ENCODE measurements at places on chromosomes 13 and 19. TPM values are rescaled to one million over a fixed set of nuclear protein-coding genes. Genes with fewer than 3 reads are reported as not detected.
A peak's percentile ranks its signal among the peaks of the same experiment; 100 is the strongest.

DNA sequence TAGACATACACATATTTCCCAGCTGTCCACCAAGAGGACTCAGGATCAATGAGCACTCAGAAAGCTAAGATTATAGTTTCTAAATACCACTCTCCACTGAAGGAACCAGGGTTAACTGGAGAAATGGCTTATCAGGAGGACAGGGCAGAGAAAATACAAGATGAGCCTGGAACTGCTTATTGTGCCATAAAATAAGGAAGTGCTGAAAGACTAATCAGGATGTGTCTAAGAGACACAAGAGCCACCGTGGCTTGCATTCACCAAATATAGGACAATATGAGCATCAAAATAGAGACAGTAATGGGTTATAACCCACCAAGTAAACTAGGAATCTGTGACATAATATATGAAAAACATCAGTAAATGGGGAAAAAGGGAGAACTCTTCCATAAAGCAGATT, 32.8 kb downstream of the KLF12 start:
- H3K27ac ChIP-seq = no peak overlapping the region
- DNase-seq = no peak
- H3K4me1 ChIP-seq = peaks cover 4% of the 10 kb centered on the region
- H3K36me3 ChIP-seq = no peaks in the 10 kb centered on the region
- H3K4me3 ChIP-seq = no peak overlapping the region
- no peaks in the 10 kb centered on the region for H3K27me3 ChIP-seq

- H3K27me3 ChIP-seq = no peaks in the 10 kb centered on the region
- no peak for DNase-seq
- no peak overlapping the region for H3K27ac ChIP-seq
- no peak overlapping the region for H3K4me3 ChIP-seq
Observed at GRCh38 chr13:77952737-77953136, 34.1 kb upstream of the EDNRB start.

- H3K27ac ChIP-seq = no peak overlapping the region
- no peaks in the 10 kb centered on the region for H3K27me3 ChIP-seq
- H3K36me3 ChIP-seq = peaks cover 12% of the 10 kb centered on the region
- no peak for DNase-seq
Observed at GRCh38 chr19:47186446-47187334, 44.3 kb downstream of the BBC3 start.

- no peak overlapping the region for H3K4me3 ChIP-seq
- no peak for DNase-seq
- no peak overlapping the region for H3K27ac ChIP-seq
- H3K36me3 ChIP-seq = no peaks in the 10 kb centered on the region
Observed at GRCh38 chr13:102289606-102290005, 112.2 kb downstream of the FGF14 start.

DNA sequence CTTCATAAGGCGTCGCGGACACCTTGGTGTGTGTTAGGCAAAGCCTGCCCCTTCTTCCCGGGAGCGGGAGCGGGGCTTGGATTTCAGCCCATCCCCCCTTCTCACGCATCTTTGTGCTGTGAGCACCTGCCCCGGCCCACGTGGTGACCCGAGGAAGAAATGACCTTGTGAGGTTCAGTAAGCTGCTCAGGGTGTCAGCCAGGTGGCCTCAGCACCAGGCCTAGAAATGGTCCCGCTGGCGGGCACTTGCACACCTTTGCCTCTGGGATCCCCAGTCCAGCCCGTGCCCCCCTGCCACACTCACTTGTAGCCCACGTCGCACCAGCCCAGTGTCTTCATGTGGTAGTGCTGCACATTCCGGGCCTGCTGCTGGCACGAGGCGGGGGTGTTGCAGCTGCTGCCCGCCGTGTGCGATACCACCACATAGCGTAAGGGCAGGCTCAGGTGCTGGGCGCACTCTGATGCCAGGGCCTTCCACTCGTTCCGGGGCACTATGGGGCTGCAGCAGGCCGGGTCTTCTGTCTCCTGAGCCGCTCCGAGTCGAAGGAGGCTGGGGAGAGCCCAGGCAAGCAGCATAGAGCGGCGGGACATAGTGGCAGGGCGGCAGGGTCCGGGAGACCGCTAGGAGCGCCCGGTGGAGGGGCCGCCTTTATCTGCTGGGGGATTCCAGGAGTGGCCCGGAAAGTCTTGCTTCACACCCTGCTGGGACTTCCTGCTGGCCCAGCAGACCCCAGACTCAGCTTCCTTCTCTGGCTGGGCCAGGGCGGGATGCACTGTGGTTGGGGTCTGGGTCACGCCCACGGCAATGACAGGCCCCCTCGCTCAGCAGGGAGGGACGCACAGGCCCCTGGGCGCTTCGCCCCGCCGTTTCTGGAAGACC, at the start of gene PGLYRP1:
Gene PGLYRP1 (minus strand): TSS at position 623 of the 880 bp plus-strand sequence. CDS start 32 bp downstream, at position 591.
- H3K4me1 ChIP-seq = no peaks in the 10 kb centered on the region
- no peak within 1 kb of the TSS for H3K27ac ChIP-seq
- no peak within 1 kb of the TSS for H3K4me3 ChIP-seq
- no peak for DNase-seq

The HPN gene
- 0.33 TPM for total RNA-seq

The SBNO2 gene
- 30.8 TPM for total RNA-seq

- H3K4me1 ChIP-seq = peaks cover 16% of the 10 kb centered on the region
- peak; percentile 39 for DNase-seq
- no peaks in the 10 kb centered on the region for H3K27me3 ChIP-seq
- H3K27ac ChIP-seq = no peak overlapping the region
Observed at GRCh38 chr13:44120043-44120442, 240.3 kb downstream of the LACC1 start.

- no peak for DNase-seq
- no peaks in the 10 kb centered on the region for H3K4me1 ChIP-seq
- no peaks in the 10 kb centered on the region for H3K36me3 ChIP-seq
Observed at GRCh38 chr13:85806553-85807175, 7.4 kb upstream of the SLITRK6 start.

GRCh38 chr13:51004918-51005460, 95.4 kb downstream of the RNASEH2B start:
- no peaks in the 10 kb centered on the region for H3K27me3 ChIP-seq
- no peak overlapping the region for H3K4me3 ChIP-seq
- H3K4me1 ChIP-seq = peaks cover 5% of the 10 kb centered on the region
- H3K36me3 ChIP-seq = no peaks in the 10 kb centered on the region

The ZNF99 gene
- not detected for total RNA-seq

- no peak for DNase-seq
- H3K36me3 ChIP-seq = peaks cover 14% of the 10 kb centered on the region
- no peak overlapping the region for H3K27ac ChIP-seq
- H3K4me1 ChIP-seq = no peaks in the 10 kb centered on the region
- H3K4me3 ChIP-seq = no peak overlapping the region
- H3K27me3 ChIP-seq = no peaks in the 10 kb centered on the region
Observed at GRCh38 chr19:17001603-17002183, 24.9 kb downstream of the CPAMD8 start.

The EID2 gene
- 16.2 TPM for total RNA-seq

GRCh38 chr19:1248786-1249297, 459 bp downstream of the MIDN start:
- peak overlapping the region; percentile 100 for H3K27ac ChIP-seq
- peaks cover 18% of the 10 kb centered on the region for H3K36me3 ChIP-seq
- no peak for DNase-seq
- peak overlapping the region; percentile 77 for H3K4me3 ChIP-seq

The CAPN12 gene
- 2.1 TPM for total RNA-seq

GRCh38 chr19:51693260-51693659, at the start of gene SPACA6:
Gene SPACA6, plus strand, starts transcription at chr19:51693330. Its CDS starts 197 bp downstream, at chr19:51693527.
- peaks cover 42% of the 10 kb centered on the region for H3K4me1 ChIP-seq
- peak within 1 kb of the TSS; percentile 97 for H3K4me3 ChIP-seq
- peaks cover 51% of the 10 kb centered on the region for H3K36me3 ChIP-seq
- H3K27ac ChIP-seq = peak within 1 kb of the TSS; percentile 100
- DNase-seq = no peak
- no peaks in the 10 kb centered on the region for H3K27me3 ChIP-seq

DNA sequence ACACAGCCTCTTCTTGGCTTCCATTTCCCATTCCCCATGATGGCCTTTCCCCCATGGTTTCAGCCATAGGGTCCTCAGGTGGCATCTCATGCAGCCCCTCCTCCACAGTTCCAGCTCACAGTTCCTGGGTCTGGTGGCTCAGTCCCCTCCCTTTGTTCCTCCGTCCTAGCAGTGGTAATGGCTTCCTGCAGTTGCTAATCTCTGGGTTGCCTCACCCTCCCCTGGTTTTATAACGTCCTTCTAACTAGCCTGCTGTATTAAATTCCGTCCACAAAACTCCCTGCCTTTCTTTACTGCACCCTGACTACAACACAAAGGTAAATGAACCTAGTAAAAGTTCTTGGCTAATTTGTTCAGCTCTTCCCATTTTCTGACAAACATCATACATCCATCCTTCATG, 30.9 kb downstream of the CCDC70 start:
- H3K27ac ChIP-seq = no peak overlapping the region
- no peaks in the 10 kb centered on the region for H3K4me1 ChIP-seq
- DNase-seq = no peak
- H3K4me3 ChIP-seq = no peak overlapping the region

The KLK4 gene
- total RNA-seq = not detected

GRCh38 chr13:90896002-90896401, 451.5 kb upstream of the MIR17HG start:
- no peak overlapping the region for H3K4me3 ChIP-seq
- DNase-seq = no peak
- no peaks in the 10 kb centered on the region for H3K4me1 ChIP-seq
- no peaks in the 10 kb centered on the region for H3K27me3 ChIP-seq

The MIA gene
- 4.1 TPM for total RNA-seq

GRCh38 chr13:30905932-30906383, at the start of gene MEDAG:
Gene MEDAG, plus strand, starts transcription at chr13:30906271. Its CDS starts 245 bp downstream, at chr13:30906516.
- H3K27me3 ChIP-seq = no peaks in the 10 kb centered on the region
- DNase-seq = peak; percentile 95
- H3K4me1 ChIP-seq = peaks cover 36% of the 10 kb centered on the region
- H3K36me3 ChIP-seq = no peaks in the 10 kb centered on the region
- peak within 1 kb of the TSS; percentile 55 for H3K4me3 ChIP-seq

The PTH2 gene
- total RNA-seq = not detected

GRCh38 chr13:39672378-39673132, 17.1 kb downstream of the COG6 start:
- no peak for DNase-seq
- no peaks in the 10 kb centered on the region for H3K27me3 ChIP-seq
- no peak overlapping the region for H3K4me3 ChIP-seq
- H3K36me3 ChIP-seq = peaks cover 2% of the 10 kb centered on the region

GRCh38 chr13:100673713-100674571, 653 bp downstream of the TMTC4 start:
- peak overlapping the region; percentile 88 for H3K27ac ChIP-seq
- no peaks in the 10 kb centered on the region for H3K27me3 ChIP-seq
- peaks cover 21% of the 10 kb centered on the region for H3K4me1 ChIP-seq
- H3K4me3 ChIP-seq = peak overlapping the region; percentile 91
- H3K36me3 ChIP-seq = peaks cover 13% of the 10 kb centered on the region

- H3K36me3 ChIP-seq = no peaks in the 10 kb centered on the region
- H3K4me1 ChIP-seq = no peaks in the 10 kb centered on the region
- no peaks in the 10 kb centered on the region for H3K27me3 ChIP-seq
Observed at GRCh38 chr13:96243376-96243775, 153.5 kb downstream of the HS6ST3 start.

- DNase-seq = no peak
- H3K4me1 ChIP-seq = peaks cover 1% of the 10 kb centered on the region
- no peak overlapping the region for H3K27ac ChIP-seq
Observed at GRCh38 chr19:1533510-1534150, 9.8 kb downstream of the PLK5 start.

The ZNF100 gene
- 4.3 TPM for total RNA-seq

DNA sequence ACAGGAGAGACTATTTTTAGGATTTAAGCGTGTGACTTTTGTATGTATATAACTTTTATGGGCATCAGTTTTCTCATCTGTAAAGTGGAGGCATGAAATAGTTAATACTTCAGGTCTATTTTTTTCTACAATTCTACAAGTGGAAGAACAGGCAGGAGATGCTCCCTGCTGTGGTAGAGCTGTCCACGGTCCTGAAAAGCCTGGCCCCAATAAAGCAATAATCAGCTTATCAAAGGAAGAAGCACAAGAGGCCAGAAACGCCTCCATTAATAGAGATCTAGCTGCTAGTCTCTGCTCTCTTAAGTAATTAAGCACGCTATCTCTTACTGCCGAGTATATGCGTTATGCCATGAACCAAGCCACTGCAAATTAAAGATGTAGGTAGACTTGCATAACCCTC, 28.0 kb upstream of the WASF3 start:
- no peaks in the 10 kb centered on the region for H3K4me1 ChIP-seq
- H3K4me3 ChIP-seq = no peak overlapping the region
- no peak overlapping the region for H3K27ac ChIP-seq
- no peak for DNase-seq
- H3K27me3 ChIP-seq = no peaks in the 10 kb centered on the region
- no peaks in the 10 kb centered on the region for H3K36me3 ChIP-seq

DNA sequence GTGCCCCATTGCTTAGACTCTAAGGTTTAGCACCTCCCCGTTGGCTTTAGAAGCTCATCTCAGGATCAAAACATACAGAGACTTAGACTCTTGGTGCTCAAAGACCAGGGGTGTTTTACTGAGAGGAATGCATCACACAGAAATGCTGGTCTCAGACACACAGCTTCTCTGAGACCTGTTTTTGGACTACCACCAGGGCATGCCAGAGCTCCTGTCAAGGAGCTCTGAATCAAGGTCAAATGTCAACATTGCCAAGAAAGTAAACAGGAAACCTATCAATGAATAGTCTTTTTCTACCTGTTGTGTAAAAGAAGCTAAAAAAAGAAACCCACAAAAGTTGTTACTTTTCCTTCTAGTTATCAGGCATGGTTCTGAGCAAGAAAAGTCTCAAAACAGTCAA, 149.2 kb downstream of the COL4A1 start:
- no peaks in the 10 kb centered on the region for H3K27me3 ChIP-seq
- peak overlapping the region; percentile 73 for H3K27ac ChIP-seq
- no peak overlapping the region for H3K4me3 ChIP-seq
- H3K36me3 ChIP-seq = peaks cover 96% of the 10 kb centered on the region
- no peak for DNase-seq

GRCh38 chr19:51621178-51621577, 9.0 kb downstream of the SIGLEC5 start:
- no peak for DNase-seq
- H3K27me3 ChIP-seq = no peaks in the 10 kb centered on the region
- no peak overlapping the region for H3K27ac ChIP-seq
- H3K4me3 ChIP-seq = no peak overlapping the region
- no peaks in the 10 kb centered on the region for H3K36me3 ChIP-seq

DNA sequence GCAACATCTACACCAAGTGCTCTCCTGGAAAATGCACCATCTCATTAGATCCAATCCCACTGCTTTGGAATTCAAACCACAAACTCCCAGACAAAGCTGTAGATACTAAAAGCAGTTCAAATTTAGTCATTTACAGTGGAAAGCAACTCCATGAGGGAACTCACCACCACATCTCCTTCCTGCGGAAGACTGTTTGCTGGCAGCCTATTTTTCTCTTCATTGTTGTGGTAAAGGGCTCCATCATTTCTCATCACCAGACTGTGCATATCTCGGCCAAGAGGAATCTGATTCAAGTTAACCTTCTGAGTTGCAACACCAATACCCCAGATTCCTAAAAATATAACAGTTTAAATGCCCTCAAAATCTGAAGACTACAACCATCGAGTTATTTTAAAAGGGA, 8.4 kb downstream of the SPRYD7 start:
- peaks cover 46% of the 10 kb centered on the region for H3K36me3 ChIP-seq
- no peaks in the 10 kb centered on the region for H3K4me1 ChIP-seq
- H3K27me3 ChIP-seq = no peaks in the 10 kb centered on the region
- no peak for DNase-seq

The FFAR3 gene
- not detected for total RNA-seq

The LRRC25 gene
- total RNA-seq = 7.5 TPM

- no peak overlapping the region for H3K27ac ChIP-seq
- H3K36me3 ChIP-seq = no peaks in the 10 kb centered on the region
- no peak overlapping the region for H3K4me3 ChIP-seq
- no peaks in the 10 kb centered on the region for H3K4me1 ChIP-seq
Observed at GRCh38 chr13:61094865-61095264, 320.8 kb downstream of the PCDH20 start.
